ENCODE measurements at places on chromosomes 2 and 18. TPM values are rescaled to one million over a fixed set of nuclear protein-coding genes. Genes with fewer than 3 reads are reported as not detected.

The STK11IP gene
- 29.1 TPM for total RNA-seq

The MBOAT2 gene
- 84.3 TPM for total RNA-seq

The MBP gene
- 20.1 TPM for total RNA-seq

The SERPINB7 gene
- not detected for total RNA-seq

The C18orf32 gene
- 51.0 TPM for total RNA-seq

The DIPK1C gene
- 25.5 TPM for total RNA-seq

The FAM161A gene
- total RNA-seq = 113 TPM

The ANKRD30BL gene
- total RNA-seq = 7.3 TPM

The MEP1B gene
- not detected for total RNA-seq

The CCNT2 gene
- total RNA-seq = 103 TPM

The CAPN14 gene
- total RNA-seq = 0.60 TPM

The CCDC88A gene
- total RNA-seq = 406 TPM

The GRHL1 gene
- 12.4 TPM for total RNA-seq

The ERMN gene
- 6.0 TPM for total RNA-seq

The STEAP3 gene
- 2.6 TPM for total RNA-seq

The CHPF gene
- total RNA-seq = 165 TPM

The SERPINB4 gene
- total RNA-seq = not detected

The SP9 gene
- total RNA-seq = not detected

The MFSD6 gene
- total RNA-seq = 33.6 TPM

The DRC1 gene
- total RNA-seq = 1.3 TPM

The RNF125 gene
- total RNA-seq = 4.1 TPM

The HRH4 gene
- not detected for total RNA-seq

The EVX2 gene
- not detected for total RNA-seq

The OTX1 gene
- total RNA-seq = 6.4 TPM

The LRRTM4 gene
- total RNA-seq = 12.3 TPM

The MFSD2B gene
- total RNA-seq = 0.60 TPM

The RAB3GAP1 gene
- 93.3 TPM for total RNA-seq

The DSG1 gene
- total RNA-seq = 8.5 TPM

The AQP12A gene
- total RNA-seq = not detected

The LOXHD1 gene
- total RNA-seq = 0.77 TPM

The GPR75 gene
- total RNA-seq = 4.2 TPM

The XDH gene
- 0.93 TPM for total RNA-seq

The HSPE1 gene
- 92.6 TPM for total RNA-seq

The LDLRAD4 gene
- 83.4 TPM for total RNA-seq

The CENPA gene
- total RNA-seq = 2.4 TPM

The ALPG gene
- not detected for total RNA-seq

The SLC11A1 gene
- total RNA-seq = 7.8 TPM

The ATOH8 gene
- total RNA-seq = 17.6 TPM

The ARL5A gene
- total RNA-seq = 96.2 TPM

The FLACC1 gene
- total RNA-seq = 2.9 TPM

The CYS1 gene
- 9.7 TPM for total RNA-seq

The FAM110C gene
- 3.9 TPM for total RNA-seq

The MMADHC gene
- total RNA-seq = 99.6 TPM

The STPG4 gene
- not detected for total RNA-seq

The HTR2B gene
- total RNA-seq = 1.0 TPM

The RSAD2 gene
- 7.9 TPM for total RNA-seq

The GRP gene
- total RNA-seq = 2.4 TPM

The THSD7B gene
- 30.6 TPM for total RNA-seq

The ALS2 gene
- 46.9 TPM for total RNA-seq

The MDH1B gene
- total RNA-seq = 3.5 TPM

The PCGF1 gene
- total RNA-seq = 13.6 TPM

The UPP2 gene
- 0.33 TPM for total RNA-seq

The PDE11A gene
- total RNA-seq = 4.4 TPM

The OR6B2 gene
- not detected for total RNA-seq

The TUBB8B gene
- total RNA-seq = not detected

The GPR45 gene
- total RNA-seq = not detected
